DND-41 (cell line): ENCODE measurements at places on chromosomes 13 and 19.

DNA sequence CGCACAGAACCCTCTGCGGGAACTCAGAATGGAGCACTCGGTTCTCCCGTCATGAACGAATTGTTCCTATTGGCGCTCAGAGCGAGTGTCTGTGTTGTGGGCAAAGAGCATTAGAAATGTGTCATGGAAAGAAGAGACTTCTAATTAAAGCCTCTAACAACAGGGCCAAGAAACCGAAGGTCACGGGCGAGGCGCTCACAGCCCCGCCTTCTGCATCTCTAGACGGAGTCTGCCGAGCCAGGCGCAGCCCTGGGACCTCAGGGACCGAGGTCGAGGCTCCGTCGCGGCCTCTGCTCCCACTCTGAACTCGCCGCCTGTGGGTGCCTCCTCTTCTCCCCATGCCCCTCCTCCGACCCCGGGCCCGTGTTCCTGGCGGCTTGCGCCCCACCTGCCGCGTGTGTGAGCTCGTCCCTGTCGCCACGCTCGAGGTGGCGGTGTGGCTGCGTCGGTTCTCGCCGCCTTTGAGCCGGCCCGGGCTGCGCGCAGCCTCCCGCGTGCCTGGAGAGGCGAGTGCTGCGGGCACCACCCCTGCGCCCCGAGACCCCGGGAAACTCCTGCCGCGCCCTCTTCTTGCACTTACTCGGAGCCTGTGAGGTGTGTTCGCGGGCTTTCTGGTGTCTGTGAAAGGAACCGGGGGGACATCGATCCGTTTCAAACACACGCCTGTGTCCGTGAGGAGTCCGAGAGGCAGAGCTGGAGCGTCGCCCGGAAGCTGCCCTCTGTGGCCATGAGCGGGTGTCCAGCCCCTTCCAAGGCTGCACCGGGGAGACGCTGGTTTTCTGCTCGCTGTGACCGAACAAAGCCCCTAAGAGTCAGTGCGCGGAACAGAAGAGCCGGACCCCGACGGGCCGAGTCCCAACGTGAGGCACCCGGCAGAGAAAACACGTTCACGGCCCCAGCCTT, 45.4 kb upstream of the SPACA7 start:
- no peak for DNase-seq

GRCh38 chr13:110616103-110617101, 1.1 kb downstream of the NAXD start:
- DNase-seq, result peak; percentile 28

DNA sequence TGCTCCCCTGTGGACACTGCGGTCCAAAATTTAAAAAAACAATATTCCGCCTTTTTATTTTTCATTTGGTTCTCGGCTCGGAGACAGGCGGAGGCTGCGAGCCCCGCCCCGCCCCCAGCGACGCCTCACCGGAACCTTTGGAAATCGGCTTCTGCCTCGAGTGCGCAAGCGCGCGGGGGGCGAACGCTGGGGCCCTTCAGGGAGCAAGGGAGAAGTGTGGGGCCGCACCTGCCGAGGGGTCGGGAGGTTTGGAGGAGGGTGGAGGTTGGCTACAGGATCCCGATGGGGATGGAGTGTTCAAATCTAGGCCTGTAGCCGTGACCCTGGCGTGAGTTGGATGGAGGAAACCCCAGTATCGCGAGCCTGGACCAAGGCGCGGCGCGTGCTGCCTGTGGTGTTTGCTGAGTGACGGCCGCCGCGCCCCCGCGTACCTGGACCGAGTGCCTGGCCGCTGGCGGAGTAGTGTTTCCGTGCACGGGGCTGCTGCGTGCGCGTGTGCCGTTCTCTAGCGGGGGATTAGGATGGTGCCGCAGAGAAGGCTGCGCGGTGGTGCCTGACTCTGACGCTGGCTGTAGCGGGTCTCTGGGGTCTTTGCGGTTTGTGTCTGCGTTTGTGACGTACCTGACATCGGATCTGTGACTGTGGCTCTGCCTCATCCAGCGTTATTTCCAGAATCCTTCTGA, 565 bp upstream of the ZFP30 start:
- peak; percentile 92 for DNase-seq

DNA sequence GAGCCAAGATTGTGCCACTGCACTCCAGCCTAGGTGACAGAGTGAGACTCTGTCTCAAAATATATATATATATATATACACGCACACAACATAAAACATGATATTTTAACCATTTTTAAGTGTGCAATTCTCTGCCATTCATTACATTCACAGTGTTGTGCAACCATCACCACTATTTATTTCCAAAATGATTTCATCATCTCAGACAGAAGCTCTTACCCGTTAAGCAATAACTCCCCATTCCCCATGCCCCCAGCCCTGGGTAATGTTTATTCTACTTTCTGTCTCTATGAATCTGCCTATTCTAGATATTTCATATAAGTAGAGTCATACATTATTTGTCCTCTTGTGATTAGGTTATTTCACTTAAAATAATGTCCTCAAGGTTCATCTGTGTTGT, 20.3 kb downstream of the WDR88 start:
- no peak for DNase-seq

- DNase-seq, result no peak
Measured at GRCh38 chr13:70856025-70856424, 747.8 kb upstream of the KLHL1 start.

DNA sequence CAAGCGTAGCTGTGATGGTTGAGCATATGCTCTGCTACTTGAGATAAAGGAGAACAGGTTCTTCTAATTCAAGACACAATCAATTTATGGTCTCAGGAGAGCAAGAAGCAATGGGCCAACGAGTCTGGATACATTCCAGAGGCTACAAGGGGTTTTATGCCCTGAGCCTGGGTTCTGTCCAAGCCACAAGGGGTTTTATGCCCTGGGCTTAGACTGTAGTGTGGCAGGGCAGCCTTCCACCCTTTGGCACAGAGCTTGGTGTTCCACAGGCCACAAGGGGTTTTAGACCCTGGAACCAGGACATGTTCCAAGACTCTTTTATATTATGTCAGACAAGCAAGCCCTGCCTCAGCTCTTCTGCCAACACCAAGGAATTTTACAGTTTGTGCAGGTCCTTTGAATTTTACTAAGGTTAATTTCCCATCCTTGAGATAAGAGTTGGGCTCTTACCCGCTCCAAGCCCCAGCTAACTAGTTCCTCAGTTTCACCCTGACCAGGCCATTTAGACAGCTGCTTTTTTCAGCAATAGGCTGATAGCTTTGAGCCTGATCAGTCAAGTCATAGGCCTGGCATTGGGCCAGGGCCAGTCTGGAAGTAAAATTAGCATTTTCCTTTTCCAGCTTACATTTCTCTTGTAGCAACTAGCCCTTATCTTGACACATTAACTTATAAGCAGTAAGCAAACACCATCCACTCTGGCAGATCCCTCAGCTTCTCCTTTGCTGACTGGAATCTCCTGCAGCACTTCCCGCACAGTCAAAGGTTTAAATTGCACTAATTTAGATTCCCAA, 95.0 kb downstream of the ZNF737 start:
- DNase-seq, result no peak

GRCh38 chr19:28960986-28961705, 251.8 kb downstream of the UQCRFS1 start:
- DNase-seq, result no peak

DNA sequence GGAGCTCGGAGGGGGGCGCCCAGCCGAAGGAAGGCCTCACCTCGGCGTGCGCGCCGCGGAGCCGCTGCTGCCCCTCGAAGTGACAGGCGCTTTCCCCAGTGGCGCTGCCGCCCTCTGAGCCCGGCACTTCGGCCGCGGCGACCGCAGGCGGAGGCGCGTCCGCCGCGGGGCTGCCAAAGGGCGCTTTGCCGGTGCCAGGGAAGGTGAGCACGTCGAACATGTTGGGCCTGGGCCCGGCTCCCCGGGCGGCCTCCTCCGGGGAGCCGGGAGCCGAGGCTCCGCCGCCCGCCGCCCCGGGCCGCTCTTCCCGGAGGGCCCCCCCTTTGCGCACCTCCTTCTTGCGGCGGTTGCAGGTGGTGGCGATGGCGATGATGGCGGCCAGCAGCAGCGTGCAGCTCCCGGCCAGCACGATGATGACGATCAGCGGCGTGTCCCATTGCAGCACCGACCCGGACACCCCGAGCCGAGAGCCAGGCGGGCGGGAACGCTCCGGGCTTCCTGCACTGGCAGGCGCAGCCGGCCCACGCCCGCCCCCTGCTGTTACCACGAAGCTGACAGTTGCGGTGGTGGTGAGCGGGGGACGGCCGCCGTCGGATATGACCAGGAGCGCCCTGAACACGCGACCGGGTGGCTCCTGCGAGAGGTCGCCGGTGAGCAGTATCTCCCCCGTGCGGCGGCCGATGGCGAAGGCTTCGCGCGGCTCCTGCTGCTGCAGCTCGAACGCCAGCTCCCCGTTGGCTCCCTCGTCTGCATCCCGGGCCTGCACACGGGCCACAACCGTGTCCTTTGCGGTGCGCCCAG, 2.5 kb downstream of the PCDH8 start:
- DNase-seq, result no peak

DNA sequence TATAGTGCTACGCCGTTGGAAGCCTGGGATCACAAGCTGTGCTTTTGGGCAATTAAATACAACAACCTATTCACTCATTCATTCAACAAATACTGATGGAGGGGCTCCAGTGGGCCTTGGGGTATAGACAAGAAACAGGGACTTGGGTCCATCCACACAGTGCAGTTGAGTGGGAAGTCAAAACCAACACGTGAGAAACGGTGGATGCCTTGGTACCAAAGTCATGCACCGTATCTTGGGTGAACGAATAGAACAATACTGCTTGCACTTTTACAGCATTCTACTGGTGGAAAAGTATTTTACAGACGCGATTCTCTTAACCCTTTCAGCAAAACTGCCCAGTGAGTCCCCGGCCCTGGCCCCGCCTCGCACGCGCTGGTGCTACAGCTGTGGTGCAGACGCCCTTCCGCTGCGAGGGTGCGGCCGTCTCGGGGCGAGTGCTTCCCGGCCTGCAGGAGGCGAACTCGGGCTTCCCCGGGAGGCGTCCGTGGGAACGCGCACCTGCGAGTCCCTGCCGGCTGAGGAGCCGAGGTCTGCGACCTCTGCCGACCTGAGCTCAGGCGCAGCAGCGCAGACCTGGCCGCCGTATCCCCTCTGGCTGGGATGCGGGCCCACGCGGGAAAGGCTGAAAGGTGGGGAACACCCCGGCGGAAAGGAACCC, 8.3 kb downstream of the TNFRSF19 start:
- DNase-seq, result no peak

DNA sequence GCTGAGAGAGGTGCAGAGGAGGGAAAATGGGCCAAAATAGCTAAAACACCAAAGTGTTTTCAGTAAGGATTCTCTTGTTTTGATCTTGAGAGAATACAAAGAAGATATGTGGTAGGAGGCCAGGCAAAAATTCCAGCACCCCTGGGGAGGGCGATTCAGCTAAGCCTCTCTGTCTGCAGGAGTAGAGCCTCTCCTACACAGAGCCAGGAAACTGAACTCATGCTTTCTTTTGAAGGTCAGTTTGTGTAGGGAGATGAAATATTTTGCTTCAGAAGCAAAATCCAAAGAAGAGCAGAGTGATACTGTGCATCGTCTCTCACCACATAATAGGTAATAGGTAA, 565.0 kb downstream of the FGF9 start:
- DNase-seq, result no peak
